ENCODE measurements at places on chromosomes 1 and 21. TPM values are rescaled to one million over a fixed set of nuclear protein-coding genes. Genes with fewer than 3 reads are reported as not detected.

The ANGPTL3 gene
- not detected for total RNA-seq

The CDC42BPA gene
- 6.0 TPM for total RNA-seq

DNA sequence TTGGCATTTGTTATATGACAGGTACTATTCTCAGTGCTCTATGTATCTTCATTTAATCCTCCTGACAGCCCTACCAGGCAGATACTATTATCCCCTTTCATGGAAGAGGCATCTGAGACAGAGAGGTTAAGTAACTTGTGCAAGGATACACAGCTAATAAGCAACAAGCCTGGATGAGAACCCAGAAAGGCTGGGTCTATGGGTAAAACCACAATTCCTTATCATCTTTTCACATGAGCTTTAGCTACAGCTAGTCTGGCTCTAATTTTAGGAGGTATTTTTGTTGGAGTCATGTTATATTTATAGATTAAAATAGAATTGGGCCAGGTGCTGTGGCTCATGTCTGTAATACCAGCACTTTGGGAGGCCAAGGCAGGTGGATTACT lies 27.7 kb downstream of the DNTTIP2 start:
- DNase-seq: no peak

GRCh38 chr21:35102488-35103371 lies 53.6 kb upstream of the RUNX1 start:
- peak; percentile 59 for DNase-seq

- DNase-seq: no peak
Observed at GRCh38 chr1:121418369-121419049, 233.7 kb downstream of the SRGAP2C start.
